HT-29 (cell line): ENCODE measurements at places on chromosomes 1 and 21. TPM values are rescaled to one million over a fixed set of nuclear protein-coding genes. Genes with fewer than 3 reads are reported as not detected.

- no peak for DNase-seq
Observed at GRCh38 chr1:39779821-39780220, 8.7 kb upstream of the OXCT2 start.

- no peak for DNase-seq
Observed at GRCh38 chr1:24051206-24051945, 60.6 kb downstream of the MYOM3 start.

Gene PLA2G2F
- total RNA-seq = 0.41 and 1.7 TPM in 2 replicates

DNA sequence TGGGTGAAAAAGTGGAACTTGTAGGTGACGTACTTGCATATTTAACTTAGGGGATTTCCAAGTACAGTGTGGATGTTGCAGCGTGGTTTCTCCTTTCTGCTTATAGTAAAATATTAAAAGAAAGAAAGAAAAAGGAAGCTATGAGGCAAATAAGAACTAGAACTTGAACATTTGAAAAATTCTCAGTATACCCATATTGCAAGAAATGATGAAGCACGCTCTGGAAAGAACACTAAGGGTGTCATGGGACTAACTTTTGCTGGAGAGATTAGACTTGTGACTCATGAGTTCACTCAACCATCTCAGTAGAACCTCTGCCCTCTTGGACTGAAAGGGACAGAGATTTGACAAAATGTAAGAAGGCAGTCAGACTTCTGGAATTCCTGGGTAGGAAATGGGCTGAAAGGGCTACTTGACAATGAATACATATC is 704.5 kb upstream of the ADGRL4 start:
- DNase-seq = no peak

DNA sequence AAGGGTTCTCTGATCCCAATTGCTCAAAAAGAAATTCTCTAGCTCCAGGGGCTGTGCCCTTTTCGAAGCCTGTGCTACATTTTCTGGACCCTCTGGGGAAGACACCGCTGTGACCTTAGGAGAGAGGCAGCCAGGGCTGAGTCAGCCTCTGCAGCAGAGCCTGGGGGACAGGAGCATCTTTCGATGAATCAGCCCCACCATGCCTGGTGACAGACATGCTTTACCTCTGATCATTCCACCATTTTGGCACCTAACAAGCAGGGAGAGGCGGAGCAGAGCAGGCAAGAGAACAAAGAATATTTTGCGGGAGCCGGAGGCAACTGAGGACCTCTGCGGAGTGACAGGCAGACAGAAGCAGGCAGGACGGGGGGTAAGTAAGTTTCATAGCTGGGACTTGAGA is 84.9 kb downstream of the VWA5B1 start:
- no peak for DNase-seq

DNA sequence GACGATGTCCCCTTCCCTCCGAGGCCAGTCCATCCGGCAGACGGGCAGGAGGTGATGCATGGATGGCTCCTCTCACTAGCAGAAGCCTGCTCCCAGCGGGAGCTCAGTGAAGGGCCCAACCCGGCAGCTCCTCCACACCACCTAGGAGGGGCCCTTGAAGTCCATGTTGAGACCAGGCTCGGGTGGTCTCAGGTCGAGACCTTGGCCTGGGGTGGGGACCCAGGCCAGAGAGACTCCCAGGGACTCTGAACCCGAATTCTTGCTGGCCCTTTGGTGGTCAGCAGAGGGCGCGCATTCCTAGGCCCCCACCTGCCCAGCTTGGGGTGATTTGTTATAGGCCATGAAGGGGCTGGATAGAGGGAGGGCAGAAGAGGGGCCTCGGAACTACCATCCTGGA is 642 bp upstream of the NT5C1A start:
- DNase-seq = no peak

DNA sequence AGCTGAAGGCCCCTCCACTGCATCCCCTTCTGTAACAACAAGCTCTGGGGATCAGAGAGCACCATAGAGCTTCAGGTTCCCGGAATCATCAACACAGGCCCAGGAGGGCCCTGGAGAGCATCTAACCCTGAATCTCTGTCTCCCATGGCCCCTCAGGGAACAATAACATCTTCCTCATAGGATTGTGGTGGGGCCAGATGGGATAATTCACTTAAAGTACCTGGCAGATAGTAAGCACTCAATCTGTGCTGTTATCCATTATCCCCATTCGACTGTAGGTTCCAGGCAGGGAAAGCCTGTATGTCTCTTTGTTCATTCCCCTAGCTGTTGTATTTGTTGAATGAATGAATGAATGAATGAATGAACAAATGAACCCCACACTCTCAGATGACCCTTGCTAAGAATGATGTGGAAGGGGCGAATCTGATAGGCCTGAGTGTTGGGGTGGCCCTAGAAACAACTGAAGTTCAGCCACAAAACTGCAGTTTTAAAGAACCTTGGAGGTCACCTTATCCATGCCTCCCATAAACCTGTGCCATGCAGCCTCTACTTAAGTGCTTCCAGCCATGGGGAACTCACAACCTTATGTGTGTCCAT is 14.5 kb downstream of the LAPTM5 start:
- no peak for DNase-seq

- DNase-seq = no peak
Observed at GRCh38 chr1:121483961-121484424, 299.2 kb downstream of the SRGAP2C start.
